ENCODE measurements at places on chromosomes 7 and 10. TPM values are rescaled to one million over a fixed set of nuclear protein-coding genes. Genes with fewer than 3 reads are reported as not detected.

- peak; percentile 47 for DNase-seq
These were observed 97.6 kb downstream of the LYZL1 start for GRCh38 chr10:29386342-29386999.

C10orf143 gene
- polyA plus RNA-seq: 6.6 TPM

TRPV5 gene
- 1.5 TPM for polyA plus RNA-seq

DNA sequence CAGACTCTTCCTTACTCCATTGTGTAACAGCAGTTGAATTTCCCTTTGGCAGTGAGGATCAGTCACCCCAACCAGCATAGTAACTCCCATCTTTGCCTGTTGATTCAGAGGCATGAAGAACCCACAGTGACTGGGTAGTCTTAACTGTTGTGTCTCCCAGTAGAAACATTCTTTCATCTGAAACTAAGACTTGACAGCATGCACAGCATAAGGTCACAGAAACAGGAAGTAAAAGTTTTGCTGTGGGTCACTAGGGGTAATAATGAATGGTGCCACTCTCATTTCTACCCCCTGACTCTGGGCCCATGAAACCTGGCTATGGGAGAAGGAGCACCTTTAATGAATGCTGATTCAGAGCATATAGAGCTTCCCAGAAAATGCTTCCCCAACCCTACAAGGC lies 8.3 kb upstream of the FRMPD2 start:
- no peak for DNase-seq

- no peak for DNase-seq
These were observed 229.8 kb upstream of the LRRN3 start for GRCh38 chr7:110861163-110861562.

DNA sequence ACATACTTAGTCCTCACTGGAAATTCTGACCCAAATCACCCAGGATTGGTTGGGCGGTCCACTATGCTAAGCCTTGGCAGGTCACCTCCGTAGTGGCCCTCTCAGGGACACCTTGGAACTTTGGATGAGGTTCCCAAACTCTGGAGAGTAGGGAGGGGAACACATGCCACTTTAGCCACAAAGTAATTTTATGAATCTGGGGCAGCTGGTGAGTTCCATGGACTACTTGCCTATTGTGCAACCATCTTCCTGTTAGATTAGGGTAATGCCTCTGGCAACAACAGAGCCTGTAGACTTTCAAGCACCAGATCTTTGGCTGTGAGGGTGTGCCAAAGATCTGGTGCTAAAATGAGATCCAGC lies 77.7 kb downstream of the ITGB8 start:
- DNase-seq: no peak

DNA sequence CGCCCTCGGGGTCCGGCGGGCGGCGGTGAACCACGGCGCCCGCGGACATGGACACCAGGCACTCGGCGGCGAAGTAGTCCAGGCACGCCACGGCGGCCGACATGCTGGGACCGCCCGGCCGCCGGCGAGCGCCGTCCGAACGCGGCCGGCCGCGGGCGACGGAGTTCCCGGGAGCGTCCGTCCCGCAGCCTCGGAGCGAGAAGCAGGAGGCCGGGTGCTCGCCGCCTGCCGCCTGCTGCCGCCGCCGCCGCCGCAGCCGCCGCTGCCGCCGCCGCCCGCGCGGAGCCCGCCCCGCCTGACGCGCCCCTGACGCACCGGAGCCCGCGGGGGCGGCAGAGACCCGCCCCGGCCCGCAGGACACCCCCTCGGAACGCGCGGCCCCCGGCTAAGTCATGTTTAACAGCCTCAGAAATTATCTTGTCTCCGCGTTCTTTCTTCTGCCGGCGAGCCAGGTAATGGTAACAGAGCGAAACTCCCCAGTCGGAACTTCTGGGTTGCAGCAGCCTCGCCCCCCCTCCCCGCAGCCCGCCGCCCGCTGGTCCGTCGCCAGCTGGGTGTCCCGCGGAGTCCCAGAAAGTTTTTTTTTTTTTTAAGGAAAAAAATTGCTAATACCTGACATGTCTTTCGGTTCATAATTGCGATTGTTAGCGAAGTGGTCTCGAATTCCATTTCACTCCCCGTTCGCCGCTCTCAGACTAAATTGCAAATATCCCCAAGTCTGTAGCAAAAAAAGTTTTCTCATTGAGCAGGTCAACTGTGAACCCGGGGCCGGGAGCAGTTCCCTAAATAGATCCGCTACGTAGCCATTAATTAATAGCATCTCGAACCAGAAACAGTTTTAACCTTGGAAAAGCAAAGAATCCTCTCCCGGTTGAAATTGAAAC lies at the start of gene KLF14:
TSS of gene KLF14 (minus strand) at position 277 of the 884 bp plus-strand sequence. CDS start at position 103, 174 bp downstream.
- DNase-seq: peak; percentile 48

DNA sequence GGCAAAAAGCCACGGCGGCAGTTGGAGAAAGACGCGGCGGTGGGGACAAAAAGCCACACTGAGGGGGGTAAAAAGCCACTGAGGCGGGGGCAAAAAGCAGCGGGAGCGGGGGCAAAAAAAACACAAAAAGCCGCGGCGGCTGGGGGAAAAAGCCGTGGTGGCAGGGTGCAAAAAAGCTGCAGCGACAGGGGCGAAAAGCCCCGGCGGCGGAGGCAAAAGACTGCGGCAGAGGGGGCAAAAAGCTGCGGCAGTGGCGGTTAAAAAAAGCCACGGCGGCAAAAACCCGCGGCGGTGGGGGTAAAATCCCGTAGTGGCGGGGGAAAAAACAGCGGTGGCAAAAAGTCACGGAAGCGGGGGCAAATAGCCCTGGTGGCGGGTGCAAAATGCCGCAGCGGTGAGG lies 527.3 kb downstream of the ZNF33B start:
- no peak for DNase-seq

NAT16 gene
- polyA plus RNA-seq: not detected
